ENCODE measurements at places on chromosomes 3 and 15.

GRCh38 chr3:182172534-182172933 is 460.8 kb downstream of the SOX2 start:
- no peak for DNase-seq

- no peak for DNase-seq
Measured at GRCh38 chr15:100383302-100384107, 41.7 kb upstream of the ADAMTS17 start.

DNA sequence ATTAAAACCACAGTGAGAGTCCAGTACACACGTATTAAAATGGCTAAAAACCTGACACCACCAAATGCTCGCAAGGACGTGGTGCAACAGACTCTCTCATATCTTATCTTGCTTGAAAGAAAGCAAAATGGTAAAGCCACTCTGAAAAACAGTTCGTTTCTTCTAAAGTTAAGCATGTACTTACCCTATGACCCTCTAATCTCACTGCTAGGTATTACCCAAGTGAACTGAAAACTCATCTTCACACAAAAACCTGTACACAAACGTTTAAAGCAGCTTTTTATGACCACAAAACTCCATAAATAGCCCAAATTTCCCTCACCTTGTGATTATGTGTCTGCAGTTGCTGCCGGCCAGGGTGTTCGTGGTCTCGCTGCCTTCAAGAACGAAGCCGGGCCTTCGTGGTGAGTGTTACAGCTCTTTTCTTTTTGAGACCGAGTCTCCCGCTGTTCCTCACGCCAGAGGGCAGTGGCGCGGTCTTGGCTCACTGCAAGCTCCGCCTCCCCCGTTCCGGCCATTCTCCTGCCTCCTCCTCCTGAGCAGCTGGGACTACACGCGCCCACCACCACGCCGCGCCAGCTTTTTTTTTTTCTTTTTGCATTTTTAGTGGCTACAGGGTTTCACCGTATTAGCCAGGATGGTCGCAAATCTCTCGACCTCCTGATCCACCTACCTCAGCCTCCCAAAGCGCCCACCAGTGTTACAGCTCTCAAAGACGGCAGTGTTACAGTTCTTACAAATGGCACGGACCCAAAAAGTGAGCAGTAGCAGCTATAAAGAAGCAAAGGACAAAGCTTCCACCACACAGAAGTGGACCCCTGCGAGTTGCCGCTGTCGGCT is 165.4 kb downstream of the TJP1 start:
- DNase-seq = no peak

DNA sequence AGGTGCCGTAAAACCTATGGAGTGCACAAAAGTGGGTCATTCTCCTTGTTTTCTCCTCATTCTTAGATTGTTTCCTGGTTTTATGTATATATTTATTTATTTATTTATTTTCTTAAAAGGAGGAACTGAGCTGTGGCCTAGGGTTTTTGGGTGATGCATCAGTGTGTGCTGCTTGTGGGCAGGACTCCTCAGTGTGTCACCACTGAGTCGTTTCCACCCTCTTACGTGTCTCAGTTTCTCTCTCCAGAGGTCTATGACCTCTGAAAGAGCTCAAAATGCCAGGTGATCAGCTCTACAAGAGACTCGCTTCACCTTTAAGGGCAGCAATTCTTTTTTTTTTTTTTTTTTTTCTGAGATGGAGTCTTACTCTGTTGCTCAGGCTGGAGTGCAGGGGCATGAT is 72.9 kb downstream of the CD200 start:
- no peak for DNase-seq
